ENCODE measurements at places on chromosomes 2 and 18.

- no peak for DNase-seq
Measured at GRCh38 chr18:4721545-4721944, 266.4 kb upstream of the DLGAP1 start.

DNA sequence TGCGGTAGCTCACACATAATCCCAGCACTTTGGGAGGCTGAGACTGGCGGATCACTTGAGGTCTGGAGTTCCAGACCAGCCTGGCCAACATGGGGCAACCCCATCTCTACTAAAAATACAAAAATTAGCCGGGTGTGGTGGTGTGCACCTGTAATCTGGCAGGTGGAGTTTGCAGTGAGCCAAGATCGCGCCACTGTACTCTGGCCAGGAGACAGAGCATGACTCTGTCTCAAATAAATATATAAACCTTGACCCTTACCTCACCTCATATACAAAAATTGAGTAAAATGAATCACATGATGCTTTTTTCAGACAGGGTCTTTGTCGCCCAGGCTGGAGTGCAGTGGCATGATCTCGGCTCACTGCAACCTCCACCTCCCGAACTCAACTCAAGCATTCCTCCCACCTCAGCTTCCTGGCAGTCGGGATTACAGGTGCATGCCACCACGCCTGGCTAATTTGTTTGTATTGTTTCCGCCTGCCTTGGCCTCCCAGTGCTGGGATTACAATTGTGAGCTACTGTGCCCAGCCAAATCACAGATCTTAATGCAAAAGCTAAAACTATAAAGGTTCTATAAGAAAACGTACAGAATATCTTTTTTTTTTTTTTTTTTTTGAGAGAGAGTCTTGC is 25.3 kb downstream of the XPO1 start:
- DNase-seq, result no peak

GRCh38 chr2:69798909-69799526 is 30.4 kb upstream of the GMCL1 start:
- DNase-seq, result no peak

DNA sequence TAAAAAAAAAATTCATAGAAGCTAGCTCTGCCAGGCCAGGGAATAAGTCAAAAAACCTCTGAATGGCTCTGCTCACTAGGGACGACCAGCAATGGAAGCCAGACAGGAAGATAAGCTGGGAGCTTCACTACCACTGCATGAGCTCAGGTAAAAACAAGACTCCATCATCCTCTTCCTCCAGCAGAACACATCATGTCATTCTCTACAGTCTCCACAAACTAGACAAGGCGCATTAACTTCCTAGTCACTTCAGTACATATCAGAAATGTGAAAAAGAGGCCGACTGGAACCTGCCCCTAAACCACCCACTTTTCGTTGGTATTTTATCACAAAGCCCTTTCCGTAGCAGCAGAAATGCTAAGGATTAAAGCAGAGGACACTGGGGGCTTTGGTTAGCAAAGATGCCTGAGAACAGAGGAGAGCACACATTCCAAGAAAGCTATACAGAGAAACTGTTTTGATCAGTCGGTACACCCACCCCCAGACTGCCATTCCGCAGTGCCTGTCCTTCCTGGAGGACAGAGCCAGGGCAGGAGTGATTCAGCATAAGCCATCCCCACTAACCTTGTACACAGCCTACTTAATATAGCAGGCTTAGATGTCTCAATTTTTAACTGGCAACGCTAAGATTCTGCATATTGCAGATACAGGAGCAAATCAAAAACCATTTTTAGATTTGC is 53.4 kb downstream of the AAK1 start:
- DNase-seq, result no peak

DNA sequence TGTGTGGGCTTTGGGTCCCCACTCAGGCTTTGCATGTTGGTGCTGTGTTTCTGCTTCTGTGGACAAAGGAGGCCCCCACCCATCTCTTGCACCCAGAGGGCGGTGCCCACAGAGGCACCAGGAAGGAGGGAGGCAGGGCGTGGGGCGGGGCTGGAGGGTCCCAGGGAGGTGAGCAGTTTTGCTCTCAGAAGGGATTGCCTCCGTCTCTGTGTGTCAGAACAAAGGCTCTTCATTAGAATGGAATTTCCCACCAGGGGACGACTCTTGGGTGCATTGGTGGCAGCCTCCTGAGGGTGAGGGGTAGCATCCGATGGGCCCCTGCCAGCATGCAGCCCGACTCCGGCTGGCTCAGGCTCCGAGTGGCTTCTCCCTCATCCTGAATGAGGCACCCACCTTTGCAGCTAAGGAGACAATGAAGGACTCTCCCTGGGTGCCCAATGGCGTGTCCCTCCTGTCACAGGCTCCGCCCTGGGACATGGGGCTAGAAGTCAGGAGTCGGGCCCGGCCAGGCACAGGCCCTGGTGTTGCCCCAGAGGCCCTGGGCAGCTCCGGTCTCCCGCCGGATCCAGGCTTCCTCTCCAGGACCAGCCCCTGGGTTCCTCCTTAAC is 7.0 kb upstream of the ERFE start:
- no peak for DNase-seq

GRCh38 chr2:63000801-63001200 is 49.8 kb upstream of the OTX1 start:
- DNase-seq, result no peak

DNA sequence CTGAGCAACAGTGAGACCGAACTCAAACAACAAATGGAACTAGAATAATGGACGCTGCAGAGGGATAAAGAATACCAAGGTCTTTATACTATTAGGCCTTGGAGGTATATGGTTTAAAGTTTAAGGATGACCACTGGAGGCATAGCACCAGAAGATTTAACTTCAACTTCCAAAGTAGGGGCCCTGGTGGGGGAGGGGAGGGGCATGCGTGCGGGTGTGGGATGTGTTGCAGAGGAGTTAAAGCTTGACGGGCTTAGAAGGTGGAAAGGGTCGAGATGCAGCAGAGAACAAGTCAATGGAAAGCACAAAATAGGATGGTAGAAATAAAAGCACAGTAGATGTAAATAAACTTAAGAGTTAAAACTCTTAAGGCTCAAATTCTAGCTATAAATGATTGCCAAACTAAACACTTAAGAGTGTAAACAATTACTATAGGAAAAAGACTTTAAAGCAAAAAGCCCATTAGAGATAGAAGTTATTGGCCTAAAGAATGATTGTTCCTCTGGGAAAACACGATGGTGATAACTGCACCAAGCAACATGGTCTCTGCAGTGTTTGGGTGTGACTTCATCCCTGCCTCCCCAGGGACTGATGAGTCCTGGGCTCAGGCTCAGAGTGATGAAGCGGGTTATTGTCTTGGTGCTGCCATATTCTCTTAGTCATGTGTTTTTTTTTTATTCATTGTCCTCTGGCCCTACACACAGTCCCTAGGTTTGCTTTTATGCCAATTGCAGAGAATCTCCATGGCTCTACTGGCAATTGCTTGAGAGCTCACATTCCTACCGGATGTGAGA is 13.0 kb downstream of the RRM2 start:
- no peak for DNase-seq

GRCh38 chr2:239726631-239727181 is 298.4 kb downstream of the NDUFA10 start:
- peak; percentile 10 for DNase-seq

DNA sequence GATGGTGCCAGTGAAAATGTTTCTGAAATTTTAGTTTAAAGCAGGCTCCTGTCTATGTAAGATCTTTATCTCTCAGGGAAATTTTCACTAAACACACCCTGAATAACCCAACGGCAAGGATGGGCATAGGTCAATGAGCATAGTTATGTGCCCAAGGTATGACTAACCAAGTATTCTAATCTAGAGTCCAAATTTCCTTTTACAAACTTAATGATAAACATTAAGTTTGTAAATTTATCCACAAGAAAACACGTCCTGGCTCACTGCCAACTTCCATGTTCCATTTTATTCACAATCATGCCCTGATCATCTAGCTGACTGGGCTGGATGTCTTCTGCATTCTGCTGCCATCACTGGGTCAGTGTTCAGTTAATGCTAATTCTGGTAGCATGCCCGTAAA is 151.2 kb downstream of the SRBD1 start:
- DNase-seq, result no peak

DNA sequence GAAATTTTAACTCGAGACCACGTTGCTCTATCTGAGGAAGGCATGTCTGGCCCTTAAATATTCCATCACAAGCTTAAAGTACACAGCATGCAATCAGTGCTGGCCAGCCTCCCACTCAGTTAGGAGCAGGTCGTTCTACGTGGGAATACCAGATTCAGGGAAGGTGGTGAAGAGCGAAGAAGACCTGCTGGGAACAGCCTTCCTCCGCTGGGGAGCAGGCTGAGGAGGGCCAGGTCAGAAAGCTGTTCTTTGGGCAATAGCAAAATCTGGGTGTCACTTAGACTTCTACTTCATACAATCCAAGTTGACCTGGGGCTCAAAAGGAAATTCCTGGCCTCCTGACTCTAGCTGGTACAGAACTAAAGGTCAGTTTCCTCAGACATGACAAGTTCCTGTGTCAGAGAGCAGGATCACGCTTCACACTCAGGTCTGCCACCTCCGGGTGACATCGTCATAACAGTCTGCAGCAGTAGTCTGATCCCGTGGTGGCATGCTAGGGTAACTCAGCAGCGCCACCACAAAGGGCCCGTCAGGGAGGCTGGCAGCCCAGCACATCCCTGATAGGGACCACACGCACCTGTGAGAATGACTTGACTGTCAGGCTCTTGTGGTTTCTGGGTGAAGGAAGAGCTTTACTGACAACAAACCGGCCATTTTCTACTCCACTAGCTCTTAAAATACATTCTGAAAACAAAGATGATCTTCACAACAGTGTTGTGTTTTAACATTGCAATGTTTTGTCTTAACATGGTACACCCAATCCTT is 35.2 kb upstream of the NAPG start:
- peak; percentile 62 for DNase-seq

- DNase-seq, result no peak
Measured at GRCh38 chr18:69889009-69889408, 58.7 kb downstream of the CD226 start.

GRCh38 chr2:177287814-177288213 is 23.3 kb upstream of the NFE2L2 start:
- no peak for DNase-seq

DNA sequence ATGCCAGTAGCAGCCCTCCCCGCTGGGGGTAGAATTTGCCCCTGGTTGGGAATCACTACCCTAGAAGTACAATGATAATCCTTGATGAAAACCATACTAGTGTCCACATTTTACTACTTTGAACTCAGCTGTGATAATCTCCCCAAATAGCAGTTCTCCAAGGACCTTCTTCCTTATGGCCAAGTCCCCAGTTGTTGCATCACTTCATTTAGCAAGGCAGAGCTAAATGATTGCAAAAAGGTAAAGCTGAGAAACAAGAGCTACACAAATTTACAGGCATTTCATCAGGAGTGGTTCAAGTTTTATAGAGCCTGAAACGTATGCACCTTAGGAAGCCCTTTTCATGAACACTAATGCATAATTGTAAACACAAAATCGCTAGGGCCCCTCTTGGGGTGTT is 44.9 kb upstream of the REL start:
- no peak for DNase-seq

Measured in D341Med (cell line).